ENCODE measurements at places on chromosomes 5 and 9.

DNA sequence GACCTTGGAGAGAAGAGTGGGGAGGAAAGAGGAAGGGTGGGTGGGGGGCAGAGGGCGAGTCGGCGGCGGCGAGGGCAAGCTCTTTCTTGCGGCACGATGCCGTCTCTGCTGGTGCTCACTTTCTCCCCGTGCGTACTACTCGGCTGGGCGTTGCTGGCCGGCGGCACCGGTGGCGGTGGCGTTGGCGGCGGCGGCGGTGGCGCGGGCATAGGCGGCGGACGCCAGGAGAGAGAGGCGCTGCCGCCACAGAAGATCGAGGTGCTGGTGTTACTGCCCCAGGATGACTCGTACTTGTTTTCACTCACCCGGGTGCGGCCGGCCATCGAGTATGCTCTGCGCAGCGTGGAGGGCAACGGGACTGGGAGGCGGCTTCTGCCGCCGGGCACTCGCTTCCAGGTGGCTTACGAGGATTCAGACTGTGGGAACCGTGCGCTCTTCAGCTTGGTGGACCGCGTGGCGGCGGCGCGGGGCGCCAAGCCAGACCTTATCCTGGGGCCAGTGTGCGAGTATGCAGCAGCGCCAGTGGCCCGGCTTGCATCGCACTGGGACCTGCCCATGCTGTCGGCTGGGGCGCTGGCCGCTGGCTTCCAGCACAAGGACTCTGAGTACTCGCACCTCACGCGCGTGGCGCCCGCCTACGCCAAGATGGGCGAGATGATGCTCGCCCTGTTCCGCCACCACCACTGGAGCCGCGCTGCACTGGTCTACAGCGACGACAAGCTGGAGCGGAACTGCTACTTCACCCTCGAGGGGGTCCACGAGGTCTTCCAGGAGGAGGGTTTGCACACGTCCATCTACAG is 760 bp downstream of the NPR3 start:
- peak; percentile 10 for DNase-seq

- DNase-seq = peak; percentile 14
Observed at GRCh38 chr9:137391411-137391754, 31.6 kb downstream of the EXD3 start.

- DNase-seq = no peak
Observed at GRCh38 chr5:163938595-163938994, 433.2 kb downstream of the MAT2B start.

GRCh38 chr5:73644385-73644963 is 18.5 kb downstream of the ARHGEF28 start:
- DNase-seq = peak; percentile 67

- DNase-seq = peak; percentile 28
Observed at GRCh38 chr9:78239506-78239905, 3.6 kb downstream of the CEP78 start.

DNA sequence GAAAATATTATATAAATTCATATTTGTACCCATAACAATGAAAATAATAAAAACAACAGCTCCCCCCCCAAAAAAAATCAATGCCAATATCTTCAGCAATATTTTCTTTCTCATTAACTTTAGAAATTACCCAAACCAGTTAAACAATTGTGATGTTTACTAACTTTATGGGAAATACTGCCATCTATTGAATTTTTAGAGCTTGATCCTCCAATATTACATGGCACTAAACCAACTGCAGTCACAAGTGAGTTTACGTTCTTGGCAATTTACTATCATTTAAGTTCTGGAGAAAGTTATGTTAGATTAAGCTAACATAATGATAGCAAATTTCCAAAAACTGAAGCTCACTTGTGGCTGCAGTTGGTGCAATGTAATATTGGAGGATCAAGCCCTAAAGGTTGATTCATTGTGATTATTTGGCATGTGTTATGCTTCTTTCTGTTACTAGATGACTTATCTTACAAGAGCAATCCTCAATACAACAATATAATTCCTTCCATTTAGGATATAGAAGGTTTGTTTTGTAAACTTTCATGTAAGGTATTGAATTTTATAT is 379.5 kb downstream of the CDH18 start:
- peak; percentile 69 for DNase-seq

GRCh38 chr9:100284247-100284646 is 68.5 kb downstream of the TEX10 start:
- no peak for DNase-seq

DNA sequence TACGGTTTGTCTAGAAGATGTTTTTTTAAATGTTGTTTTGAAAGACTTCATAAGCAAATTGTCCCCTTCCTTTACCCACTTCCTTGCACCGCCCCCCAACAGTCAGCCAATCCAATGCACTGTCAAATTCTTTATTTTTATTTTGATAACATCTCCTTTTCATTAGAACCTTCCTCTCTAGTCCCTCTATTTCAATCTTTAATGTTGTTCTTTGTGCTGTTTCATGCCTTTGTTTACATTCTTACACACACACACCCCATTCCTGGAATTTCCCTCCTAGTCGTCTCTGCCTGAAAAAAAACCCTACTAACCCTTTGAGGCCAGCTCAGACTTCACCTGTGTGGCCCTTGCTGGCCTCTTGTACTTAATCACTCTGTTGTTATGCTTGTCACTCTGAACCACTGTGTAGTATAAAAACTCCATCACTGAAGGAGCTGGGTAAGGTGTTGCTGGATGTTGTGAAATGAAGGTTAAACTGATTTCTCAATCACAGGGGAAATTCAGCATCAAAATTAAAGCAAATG is 133.4 kb downstream of the UGCG start:
- no peak for DNase-seq

GRCh38 chr5:134982230-134982629 is 14.5 kb downstream of the CATSPER3 start:
- DNase-seq = no peak

DNA sequence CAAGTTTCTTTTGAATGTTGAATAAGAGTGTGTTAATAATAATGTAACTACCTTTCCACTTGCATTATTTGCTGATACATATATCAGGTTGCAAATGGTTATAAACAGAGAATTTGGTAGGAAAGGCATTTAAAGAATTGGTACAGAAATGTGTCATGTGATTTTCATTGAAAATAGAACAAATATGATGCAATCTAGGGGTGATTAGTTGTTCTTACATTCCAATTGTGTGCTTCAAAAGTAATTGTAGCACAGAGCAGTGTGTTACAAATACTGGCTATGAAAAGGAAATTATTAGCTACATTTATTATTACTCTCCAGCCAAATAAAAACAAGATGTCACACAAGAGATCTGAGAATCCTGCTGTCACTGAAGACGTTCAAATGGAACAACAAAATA is 61.8 kb upstream of the PRDM9 start:
- DNase-seq = no peak

DNA sequence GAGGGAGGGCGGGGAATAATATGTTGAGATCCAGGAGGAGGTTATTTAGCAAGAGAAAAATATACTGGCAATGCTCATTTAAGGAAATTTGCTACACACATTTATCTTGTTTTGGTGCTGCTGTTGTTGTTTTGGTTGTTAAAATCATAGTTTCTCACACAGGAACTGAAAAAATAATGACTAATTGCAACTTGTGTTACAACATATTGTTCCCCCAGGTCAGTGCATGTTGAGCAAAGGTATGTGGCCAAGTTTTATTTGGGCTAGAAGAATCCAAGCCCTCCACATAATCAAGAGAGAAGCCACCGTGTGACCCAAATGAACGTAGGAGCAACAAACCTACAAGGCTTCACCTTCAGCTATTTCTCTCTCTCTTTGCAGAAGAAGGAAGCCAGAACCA is 220.3 kb upstream of the DAPK1 start:
- DNase-seq = no peak

DNA sequence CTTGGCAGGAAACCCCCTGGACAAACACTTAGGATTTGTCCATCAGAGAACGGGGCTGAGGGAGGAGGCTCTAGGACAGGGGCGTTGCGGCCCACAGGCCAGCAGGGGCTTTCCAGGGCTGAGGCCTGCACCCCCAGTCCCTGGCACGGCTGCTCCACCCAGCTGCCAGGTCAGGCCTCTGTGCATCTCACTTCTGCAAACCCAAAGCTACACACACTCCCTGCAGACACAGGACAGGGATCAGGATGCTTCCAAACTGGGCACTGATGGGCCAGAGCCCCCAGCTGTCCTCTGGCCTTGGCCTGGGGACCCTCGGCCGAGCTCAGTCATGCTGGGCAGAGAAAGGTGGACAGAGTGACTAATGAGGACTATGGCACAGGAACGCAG is 106.2 kb upstream of the SARDH start:
- DNase-seq = peak; percentile 61

DNA sequence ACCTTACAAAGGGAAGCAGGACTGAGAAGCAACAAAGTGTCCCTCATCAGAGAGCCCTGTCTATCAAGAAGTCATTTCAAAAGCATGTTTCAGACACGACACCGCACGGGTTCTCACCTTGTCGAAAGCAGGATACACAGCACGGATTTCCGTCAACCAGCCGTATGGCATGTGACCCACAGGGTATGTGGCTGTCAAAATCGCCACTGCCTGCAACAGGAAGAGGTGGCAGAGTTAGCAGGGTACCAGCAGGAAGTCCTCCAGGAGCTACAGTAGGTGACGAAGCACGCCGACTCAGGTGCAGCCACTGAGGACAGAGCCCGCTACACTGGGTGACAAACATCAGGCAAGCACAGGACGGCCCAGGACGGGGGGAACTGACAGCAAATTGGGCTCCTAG is 81.2 kb downstream of the OTULIN start:
- no peak for DNase-seq

DNA sequence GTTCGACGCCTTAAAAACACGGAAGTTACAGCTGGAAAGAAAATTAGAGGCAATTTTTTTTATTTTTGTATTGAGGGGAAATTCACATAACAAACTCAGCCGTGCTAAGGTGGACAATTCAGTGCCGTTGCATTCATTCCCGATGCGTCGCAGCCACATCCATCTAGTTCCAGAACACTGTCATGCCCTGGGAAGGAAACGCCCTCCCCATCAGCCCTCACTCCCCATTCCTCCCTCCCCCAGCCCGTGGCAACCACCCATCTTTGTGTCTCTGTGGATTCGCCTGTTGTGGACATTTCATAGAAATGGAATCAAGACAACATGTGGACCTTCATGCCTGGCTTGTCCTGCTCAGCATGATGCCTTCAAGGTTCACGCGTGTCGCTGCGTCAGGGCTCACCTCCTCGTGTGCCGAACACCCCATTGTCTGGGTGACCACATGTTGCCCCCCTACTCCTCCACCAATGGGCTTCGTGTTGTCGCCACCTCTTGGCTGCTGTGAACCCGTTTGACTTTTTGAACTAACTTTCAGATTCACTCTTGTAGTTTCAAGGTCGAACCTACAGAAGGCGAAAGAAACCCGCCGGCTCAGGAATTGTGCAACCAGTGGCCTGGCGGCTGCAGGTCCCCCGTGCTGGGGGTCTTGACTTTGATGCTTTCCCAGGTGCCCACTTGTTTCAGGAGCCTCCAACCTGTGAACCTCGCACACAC is 17.4 kb upstream of the CAMSAP1 start:
- no peak for DNase-seq

DNA sequence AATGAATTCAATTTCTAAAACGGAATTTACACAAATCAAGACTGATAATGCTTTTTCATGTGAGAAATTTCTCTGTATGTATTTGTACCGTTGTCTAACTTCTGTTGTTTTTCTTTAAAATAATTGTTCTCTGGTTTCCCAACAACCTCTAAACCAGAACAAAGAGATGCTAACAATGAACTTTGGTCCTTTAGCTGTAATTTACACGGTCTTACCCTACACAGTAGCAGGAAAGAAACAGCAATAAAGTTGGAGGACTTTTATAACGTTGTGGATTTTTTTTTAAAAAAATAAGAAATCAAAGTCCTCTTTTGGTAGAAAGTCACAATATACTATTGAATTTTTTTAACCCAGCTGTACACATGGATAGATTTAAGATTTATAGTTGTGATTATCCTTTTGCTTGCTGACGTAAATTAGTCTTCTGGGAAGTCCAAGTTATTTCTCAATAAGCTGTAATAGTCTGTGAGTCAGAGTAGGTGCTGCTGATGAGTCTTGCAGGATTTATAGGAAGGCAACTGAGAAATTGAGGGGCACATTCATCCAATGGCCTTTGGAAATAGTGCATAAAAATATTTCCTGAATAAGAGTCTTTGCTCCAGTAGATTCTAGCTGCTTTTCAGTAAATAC is 76.8 kb upstream of the PCSK1 start:
- no peak for DNase-seq

DNA sequence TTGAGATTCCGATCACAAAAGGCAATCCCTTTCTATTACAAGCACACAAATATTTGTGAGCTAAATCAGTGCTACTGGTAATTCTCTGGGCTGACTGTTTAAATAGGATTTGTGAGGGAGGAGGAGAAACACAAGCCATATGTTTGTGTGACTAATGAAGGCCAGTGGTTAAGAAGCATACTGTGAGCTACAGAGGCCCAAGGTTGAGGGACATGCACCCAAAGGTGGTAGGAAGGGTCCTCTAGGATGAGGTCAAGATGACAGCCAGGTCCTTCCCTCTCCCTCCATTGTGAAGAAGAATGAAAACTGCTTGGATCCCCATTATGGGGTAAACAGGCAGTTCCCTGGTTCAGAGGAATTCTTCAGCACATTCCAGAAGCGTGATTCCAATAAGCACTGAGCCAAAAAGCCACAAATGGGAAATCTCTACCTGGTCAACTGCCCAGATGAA is 83.9 kb downstream of the SPOCK1 start:
- no peak for DNase-seq

- DNase-seq = peak; percentile 99
Observed at GRCh38 chr9:24939109-24939850, 393.6 kb upstream of the IZUMO3 start.

GRCh38 chr5:50888751-50889150 is 222.3 kb downstream of the PARP8 start:
- DNase-seq = no peak

Measured in NCI-H69 (cell line).